ENCODE measurements at places on chromosomes 5 and 9.

GRCh38 chr5:123717139-123717538, 205.2 kb downstream of the CSNK1G3 start:
- DNase-seq = no peak

DNA sequence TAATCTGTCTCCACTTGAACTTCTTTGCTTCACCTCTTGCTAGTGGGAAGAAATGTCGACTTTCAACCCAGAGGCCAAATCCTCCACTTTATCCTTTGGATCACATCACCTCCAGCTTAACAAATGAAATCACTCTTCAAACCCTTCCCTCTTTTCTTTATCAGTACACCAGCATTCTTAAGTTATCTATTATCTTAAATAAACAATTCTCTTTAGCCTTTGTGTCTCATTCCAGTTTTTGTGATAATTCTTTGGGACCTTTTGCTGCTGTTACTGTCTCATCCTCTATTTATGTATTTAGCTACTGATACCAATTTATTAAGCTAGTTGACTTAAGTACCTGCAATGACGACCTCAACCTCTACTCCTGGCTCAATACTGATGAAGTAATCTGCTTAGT, 28.1 kb upstream of the FBN2 start:
- DNase-seq = no peak

GRCh38 chr9:69377291-69377690, 52.3 kb downstream of the ENTREP1 start:
- no peak for DNase-seq

DNA sequence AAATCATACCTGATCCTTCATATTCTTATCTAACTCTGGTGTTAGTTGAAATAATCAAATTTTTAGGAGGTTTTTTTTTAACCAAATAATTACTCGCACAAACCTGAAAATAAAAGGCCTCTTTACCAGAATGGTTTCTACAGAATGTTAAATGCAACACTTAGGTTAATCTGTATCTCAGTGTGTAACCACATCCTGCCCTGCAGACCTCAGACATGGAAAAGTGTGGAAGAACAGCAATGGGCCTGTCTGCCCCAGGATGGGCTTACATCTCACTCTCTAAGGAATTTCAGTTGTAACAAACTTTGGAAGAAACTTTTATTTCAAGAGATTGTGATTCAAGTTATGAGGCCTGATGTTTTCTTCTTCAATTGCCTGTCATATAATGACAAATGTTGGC, 32.5 kb upstream of the MIER3 start:
- DNase-seq = no peak

DNA sequence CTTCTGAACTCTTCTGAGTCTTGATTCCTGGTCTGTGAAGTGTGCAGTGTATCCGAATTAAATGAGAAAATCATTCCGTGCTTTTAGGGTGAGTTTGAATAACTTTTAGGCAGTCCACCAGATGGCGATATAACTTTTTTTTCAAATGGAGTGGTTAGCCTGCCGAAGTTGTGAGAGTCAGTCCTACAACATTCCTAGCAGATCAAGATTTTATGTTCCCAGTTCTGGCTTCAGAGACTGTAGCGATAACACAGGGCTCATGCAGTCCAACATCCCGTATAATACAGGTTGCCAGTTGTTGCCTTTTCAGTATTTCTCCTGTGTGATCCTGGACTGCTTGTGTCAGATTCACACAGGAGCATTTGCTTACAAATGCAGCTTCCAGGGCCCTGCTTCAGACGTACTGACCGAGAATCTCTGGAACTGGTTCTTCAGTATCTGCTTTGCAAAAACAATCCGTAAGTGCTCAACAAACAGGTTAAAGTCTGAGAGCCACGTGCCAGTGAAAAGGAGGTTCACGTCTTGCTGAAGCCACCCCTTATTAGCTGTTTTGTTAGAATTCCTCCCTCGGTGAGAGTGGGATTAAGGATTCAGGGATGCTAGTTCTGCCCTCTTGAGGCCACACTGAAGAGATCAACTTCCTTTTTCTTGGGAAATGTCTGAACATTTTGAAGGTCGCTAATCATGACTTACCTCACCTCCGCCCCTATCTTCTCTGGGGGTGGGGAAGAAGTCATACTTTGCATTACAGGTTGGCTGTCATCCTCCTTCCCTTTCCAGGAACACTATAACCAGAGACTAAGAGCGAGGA, 22.8 kb downstream of the SMIM3 start:
- DNase-seq = no peak

- no peak for DNase-seq
Measured at GRCh38 chr5:33079548-33079947, 361.2 kb upstream of the TARS1 start.

DNA sequence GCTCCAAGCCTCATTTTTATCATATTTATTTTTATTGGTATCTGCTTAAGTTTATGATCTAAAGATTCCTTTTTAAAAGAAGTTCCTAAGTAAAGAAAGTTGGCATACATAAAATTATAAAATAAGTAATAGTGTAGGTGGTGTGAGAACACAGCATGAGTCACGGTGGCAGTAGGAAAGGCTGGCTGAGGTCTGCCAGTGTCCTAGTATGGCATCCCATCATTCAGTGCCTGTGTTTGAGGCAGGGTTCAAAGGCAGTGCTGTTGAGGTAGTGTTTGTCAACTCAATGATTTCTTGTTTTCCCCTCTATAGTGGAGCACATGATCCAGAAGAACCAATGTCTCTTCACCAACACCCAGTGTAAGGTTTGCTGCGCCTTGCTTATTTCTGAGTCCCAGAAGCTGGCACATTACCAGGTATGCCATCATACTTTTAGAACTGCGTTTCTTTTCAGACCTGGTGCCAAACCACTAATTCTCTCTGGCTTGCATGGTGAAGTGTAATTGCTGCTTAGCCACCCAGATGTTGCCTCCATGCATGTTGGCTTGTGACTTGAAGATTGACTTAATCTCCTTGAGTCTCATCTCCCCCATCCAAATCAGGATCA, 18.4 kb downstream of the ZNF346 start:
- no peak for DNase-seq

GRCh38 chr5:139574641-139575312, 13.6 kb downstream of the UBE2D2 start:
- DNase-seq = no peak

DNA sequence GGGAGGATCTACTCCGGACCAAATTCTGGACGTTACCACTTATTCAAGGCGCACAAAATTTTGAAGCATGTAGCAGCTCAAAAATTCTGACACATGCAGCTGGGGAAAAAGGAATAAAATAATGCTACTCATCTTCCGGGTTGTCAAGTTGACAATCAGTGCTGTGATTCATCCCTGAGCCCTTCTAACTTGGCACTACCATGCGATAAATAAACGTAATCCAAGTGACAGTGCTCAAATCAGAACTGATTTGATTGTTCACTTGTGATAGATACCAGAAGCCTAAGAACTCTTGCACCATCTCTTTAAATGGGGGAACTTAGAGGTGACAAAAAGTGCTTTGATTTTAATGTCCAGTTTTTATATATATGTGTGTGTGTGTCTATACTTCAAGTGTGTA, 230.2 kb upstream of the TLE4 start:
- DNase-seq = no peak

DNA sequence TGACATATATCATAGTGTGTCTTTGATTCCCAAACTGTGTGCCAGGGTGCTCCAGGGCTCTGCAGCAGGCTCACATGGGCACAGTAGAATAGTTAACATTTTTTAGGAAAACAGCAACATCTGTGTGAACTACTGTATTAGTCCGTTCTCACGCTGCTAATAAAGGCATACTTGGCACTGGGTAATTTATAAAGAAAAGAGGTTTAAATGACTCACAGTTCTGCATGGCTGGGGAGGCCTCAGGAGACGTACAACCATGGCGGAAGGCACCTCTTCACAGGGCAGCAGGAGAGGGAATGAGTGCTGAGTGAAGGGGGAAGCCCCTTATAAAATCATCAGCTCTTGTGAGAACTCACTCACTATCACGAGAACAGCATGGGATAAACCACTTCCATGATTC, 82.7 kb downstream of the EGFLAM start:
- DNase-seq = no peak

DNA sequence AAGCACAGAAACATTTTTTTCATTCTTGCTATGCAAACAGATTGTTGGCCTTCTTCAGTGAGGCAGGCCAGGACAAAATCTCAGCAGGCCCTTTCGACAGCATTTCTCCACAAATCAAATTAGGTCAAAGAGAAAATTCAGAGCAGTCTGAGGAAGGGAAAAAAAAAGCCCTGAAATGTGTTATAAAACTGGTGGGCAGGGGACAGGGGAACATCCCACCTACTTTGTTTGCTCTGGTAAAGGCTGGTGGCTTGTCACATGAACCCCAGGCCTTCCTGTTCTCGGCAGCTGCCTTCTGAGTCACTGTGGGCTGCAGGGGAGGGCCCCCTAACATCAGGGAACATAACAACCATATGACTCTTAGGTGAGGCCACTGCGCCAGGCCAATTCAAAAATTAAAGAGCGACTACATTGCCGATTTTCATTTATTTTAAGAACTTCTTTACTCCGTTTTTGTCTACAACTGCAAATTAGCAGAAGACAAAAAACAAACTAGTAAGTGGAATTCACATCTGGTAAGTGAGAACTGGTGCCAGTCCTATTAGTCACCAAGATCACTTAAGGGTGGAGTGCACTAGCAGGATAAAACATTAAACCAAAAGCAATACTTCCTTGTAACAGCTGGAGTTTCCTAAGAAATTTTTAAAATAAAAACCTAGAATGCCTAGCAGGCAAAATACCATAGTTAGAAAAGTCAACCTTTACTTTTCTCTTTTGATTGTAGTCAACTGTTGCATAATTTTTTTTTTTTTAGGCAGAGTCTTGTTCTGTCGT, 46.2 kb upstream of the DENND4C start:
- DNase-seq = peak; percentile 55

DNA sequence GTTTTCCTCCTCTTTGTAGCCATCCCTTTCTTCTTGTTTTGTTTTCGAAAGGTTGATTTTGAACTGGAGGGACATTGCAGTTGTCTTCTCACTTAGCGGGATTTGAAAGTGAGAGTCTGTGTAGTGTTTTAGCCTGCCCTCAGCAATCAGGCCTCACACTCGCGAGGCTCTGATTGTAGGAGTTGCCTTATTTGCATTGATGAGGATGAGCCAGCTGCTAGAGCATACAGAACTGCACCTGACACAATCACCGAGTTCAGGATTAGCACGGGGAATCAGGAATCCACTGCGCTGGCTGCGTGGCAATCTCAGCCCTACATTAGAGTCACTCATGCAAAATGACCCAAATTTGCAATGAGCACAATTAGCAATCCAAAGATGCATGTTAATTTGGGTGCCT, 122.5 kb upstream of the TMEM161B start:
- DNase-seq = no peak

DNA sequence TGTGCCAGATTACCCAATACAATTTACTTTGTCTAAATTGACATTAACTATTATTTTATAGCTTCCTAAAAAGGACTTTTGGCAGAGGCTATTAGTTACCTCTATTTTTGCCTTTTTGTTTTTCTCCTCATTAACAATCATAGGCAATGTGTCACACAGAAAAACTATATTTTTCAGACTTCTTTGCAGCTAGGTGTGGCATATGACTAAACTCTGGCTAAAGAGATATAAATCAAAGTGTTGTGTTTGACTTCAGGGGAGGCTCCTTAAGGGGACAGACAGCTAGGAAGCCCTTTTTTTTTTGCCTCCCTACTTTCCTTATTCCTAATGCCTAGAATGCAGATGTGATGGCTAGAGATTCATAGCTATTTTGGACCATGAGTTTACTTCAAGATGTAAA, 19.7 kb upstream of the GCNT4 start:
- no peak for DNase-seq

DNA sequence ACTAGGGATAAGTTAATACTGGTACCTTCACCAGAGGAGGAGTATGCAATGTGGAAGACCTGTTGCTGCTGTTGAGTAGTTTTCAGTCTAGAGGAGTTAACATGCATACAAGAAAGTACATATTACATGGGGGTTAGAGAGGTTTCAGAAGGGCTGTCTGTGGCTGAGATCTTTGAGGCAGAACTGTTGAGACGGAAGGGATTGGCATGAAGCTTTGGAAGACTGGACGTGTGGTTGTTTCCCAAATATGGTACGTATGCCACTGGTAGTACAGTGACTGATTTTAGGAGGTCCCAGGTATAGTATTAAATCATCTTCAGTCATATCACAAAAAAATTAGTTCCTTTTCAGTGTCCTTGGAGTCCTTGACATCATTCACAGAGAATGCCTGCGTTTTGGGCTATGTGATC, 17.6 kb downstream of the TNFAIP8 start:
- no peak for DNase-seq

DNA sequence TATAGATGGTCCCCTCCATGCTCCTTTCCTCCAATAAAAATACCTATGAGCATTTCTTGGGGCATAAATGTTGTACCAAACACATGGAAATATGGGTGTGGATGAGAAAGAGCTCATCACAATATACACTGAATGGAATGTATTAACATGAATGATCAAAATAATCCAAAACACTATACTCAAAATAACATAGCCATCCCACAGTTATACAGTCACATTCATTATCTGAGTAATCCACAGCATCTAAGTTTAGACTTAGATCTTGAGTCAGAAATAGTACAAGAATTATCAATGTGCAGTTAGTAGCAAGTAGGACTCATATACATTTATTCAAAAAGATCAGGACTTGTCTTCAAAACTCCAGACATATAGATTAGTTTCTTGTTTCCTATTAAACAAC, 175.2 kb upstream of the NREP start:
- DNase-seq = no peak

DNA sequence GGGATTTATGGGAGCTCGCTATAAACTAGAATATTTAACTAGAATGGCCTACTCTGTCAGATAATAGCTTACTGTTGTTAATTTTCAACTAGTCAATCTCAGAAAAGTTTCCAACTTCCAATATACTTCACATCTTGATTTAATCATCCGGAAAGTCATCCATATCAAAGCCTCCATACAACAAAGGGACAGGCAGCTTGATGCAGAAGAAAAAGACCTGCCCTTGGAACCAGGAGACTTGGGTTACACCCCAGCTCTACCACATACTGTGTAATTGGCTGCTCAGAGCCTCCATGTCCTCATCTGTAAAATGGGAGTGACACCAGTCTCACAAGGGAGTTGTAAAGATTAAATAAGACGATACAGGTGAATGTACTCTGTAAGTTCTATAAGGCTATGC, 1.9 kb downstream of the PTPN3 start:
- no peak for DNase-seq

DNA sequence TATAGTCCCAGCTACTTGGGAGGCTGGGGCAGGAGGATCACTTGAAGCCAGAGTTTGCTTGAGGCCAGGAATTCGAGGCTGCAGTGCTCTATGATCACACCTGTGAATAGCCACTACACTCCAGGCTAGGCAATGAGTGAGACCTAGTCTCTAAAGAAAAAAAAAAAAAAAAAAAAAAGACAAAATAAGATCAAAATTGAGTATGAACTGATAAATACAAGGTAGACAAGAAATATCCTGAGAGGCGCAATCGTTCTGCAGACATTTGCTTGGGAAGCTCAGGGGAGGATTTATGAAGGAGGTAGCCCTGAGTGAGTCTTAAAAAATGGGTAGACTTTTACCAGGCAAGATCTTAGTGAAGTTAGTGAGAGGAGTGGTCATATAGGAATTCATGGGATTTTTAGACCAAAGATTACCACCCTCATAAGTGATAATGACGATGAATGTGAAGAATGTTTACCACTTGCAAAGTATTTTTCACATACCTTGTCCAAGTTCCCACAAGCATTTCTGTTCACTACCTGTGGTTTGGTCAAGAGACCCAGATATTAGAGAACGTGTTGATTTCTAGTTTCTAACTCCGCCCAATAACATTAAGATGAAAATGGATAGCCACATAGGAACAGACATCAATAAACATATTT, 4.4 kb downstream of the PDCD1LG2 start:
- DNase-seq = no peak
